ENCODE measurements at places on chromosomes 12 and 14.

GRCh38 chr12:124392667-124393413 is 97.9 kb downstream of the RFLNA start:
- DNase-seq, result no peak

GRCh38 chr12:68272732-68273131 is 19.3 kb upstream of the IL22 start:
- DNase-seq, result no peak

DNA sequence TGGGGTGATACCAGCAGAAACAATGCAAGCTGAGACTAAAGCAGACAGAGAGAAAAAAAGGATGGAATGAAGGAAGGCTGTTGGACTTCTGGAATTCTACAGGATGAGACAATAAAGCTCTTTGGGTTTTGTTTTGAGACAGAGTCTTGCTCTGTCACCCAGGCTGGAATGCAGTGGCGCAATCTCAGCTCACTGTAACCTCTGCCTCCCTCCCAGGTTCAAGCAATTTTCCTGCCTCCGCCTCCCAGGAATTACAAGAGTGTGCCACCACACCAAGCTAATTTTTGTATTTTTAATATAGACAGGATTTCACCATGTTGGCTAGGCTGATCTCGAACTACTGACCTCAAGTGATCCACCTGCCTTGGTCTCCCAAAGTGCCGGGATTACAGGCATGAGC is 115.4 kb downstream of the EXOC5 start:
- no peak for DNase-seq

DNA sequence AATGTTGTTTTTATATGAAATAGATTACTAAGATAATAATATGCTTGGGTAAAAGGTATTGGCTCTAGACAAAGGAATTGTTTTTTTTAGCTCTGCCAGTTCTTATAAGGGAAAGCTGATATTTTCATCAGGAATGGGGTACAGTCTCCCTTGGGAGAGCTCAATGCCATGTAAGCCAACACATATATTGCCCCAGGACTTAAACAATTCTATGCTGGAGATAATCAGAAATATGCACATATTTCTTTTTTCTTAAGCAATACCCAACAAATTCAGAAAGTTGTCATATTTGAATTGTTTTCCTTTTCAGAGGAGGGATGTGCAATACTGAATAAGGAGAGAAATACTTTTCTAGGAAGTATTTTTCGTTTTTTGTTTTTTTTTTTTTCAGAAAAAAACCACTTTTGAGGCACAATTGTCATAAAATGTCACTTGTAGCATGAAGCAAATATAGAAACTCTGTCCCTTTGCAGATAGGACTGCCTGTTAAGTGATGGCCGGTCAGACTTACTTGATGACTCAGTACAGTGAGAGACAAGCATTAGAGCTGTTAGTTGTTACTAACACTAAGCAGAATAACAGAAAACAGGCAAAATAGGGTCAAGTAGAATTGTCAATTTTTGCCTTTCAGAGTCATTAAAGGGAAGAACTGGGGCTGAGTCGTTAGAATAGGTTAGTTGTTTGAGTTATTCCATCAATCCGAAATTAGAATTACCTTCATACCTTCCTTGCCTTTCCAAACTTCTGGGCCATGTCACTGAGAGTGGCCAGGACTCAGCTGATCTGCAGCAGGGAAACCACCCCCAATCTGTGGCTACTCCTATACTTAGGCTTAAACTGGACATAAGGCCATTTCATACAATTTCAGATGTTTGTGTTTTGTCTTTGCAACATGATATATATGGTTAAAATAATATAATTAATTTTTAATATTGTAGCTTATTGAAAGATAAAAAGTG is 168.1 kb downstream of the SLC38A4 start:
- DNase-seq, result no peak

DNA sequence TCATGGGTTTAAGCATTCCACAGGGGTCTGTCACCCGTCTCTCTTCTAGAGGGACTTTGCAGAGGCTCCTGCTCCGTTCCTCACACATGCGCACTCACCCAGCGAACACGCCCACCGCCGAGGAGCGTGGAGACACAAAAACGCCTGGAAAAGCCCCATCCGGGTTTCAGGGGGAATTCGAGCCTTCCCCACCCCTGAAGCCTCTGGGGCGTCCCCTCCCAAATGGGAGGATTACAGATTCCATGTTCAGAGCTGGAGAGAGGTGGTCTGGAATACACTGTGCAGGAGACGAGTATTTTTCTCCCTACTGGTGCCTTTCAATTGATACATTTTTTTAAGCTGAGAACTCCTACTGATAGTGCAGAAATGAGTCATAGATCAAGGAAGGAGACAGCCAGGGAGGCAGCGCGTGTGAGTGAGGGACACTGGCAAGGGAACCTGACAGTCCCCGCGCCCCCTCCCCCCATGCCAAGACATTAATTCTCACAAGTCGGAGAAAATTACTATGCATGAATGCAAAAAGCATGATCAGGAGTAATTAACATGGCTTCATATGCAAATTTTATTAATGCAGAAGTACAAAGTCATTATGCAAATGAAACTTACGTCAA is 36.9 kb downstream of the BCL11B start:
- DNase-seq, result no peak

DNA sequence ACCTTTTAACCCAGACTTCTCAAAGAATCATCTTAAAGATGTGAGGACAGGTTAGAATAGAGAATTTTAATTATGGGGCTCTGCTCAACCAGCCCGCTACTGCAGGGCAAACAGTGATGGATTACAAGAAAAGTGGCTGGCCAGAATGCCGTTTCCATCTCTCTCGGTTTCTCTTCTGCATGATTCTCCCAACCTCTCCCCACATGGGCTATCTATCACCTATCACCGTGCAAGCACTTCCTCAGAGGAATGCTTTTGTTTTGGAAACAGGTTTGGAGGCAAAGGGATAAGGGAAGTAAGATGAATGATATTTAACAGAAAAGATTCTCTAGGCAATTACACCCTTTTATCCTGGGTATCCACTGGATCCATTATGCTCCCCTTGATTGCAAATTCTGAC is 37.4 kb upstream of the PHC1 start:
- no peak for DNase-seq

DNA sequence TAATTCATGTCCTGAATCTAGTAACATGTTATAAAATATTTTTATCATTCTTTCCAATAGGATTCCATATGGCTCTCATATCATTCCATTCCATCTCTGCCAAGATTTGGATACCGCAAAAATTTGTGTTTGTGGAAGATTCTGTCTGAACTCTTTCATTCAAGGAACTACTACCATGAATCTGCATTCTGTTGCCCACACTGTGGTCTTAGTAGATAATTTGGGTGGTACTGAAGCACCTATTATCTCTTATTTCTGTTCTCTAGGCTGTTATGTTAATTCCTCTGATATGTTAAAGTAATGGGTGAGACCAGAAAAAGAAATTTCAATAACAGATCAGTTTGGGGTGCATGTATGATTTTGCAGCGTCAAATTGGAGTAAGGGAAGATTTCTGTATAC is 6.2 kb downstream of the RPL36AL start:
- DNase-seq, result no peak

GRCh38 chr14:33911046-33911445 is 39.8 kb downstream of the EGLN3 start:
- DNase-seq, result no peak

- DNase-seq, result no peak
Observed at GRCh38 chr12:12167847-12168246, 97.1 kb downstream of the BCL2L14 start.

DNA sequence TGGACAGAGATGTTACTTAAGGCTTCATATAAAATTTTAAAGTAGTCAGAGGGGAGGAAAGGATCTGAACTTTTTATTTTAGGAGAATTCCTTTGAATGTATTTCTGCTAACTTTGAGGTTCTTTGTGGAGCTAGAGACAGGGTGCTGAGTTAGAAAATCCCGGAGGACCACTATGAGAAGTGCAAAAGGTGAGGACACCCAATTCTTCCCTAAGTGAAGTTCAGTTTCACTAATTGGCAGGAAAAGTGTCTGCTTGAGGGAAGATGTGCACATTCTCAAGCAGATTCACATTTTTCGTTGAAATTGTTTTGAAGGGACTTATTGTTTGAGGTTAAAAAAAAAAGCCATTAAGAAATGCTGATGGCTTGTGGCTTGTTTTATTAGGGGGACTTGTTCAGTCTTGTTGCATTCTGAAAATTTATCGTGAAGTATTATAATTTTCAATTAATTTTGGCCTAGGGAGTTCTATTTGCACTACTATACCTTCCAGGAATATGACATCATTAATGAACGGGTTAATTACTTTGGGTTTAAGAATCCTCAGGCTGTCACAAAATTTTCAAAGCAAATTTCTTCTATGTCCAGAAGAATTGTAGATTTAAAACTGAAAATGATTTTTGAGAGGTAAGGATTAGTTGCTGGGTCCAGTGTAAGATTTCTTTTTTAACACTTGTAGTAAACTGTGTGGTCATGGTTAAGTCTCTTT is 1.8 kb downstream of the PCNX1 start:
- no peak for DNase-seq

DNA sequence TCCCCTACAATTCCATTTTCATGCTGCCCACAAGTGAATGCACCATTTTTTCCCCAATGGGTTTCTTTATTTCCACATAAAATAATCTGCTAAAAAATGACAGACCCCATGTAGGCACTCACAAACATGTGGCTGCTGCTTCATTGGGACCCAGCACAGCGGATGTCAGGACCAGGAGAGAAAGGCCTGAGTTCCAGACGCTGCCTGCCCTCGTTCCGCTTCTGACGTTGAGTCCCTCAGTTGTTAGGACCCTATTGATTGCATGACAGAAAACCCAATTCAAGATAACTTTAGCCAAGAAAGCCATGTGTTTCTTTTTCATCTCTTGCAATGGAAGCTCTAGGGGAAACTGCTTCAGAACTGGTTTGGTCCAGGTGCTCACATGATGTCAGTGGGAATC is 34.6 kb downstream of the ADGRD1 start:
- DNase-seq, result no peak

DNA sequence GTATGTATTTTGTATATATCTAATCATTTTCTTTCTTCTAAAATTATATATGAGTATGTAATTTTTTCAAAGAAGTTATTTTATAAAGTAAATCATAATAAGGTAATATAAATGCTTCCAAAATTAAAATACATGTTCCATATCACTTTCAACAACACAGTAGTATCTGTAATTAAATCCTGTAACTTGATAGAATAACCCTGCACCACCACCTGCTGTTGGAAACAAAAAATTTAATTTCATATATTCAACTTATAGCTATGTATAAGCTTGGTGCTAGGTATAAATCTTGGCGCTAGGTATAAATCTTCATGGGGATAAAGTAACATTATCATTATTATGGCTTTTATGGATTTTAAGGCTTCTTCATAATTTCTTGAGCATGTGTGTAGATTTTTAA is 149.7 kb upstream of the DCN start:
- no peak for DNase-seq

DNA sequence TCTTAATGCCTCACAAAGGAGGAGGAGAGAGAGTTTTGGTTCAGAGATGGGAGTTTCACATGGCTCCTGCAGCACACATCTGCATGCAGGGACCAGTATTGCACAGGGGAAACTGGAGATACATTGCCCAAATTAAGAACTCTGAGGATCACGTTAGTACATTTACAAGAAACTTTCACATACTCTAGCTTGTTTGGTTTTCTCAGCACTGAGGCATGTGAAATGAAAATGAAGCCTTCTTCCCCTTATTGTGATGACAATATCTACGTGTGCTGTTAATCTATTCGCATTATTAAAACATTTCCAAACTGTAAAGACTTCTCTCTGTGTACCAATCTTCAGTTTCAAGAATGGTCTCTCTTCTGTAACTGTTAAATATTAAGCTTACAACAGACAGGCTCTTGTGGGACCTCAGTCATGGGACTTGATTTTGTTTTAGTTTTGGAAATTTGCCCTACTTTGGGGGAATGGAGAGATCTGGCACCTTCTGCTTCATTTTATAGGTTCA is 124.7 kb downstream of the DAAM1 start:
- no peak for DNase-seq

- DNase-seq, result no peak
Observed at GRCh38 chr14:102826751-102827675, 49.8 kb downstream of the TRAF3 start.

GRCh38 chr12:107144990-107145389 is 51.6 kb upstream of the CRY1 start:
- DNase-seq, result no peak

DNA sequence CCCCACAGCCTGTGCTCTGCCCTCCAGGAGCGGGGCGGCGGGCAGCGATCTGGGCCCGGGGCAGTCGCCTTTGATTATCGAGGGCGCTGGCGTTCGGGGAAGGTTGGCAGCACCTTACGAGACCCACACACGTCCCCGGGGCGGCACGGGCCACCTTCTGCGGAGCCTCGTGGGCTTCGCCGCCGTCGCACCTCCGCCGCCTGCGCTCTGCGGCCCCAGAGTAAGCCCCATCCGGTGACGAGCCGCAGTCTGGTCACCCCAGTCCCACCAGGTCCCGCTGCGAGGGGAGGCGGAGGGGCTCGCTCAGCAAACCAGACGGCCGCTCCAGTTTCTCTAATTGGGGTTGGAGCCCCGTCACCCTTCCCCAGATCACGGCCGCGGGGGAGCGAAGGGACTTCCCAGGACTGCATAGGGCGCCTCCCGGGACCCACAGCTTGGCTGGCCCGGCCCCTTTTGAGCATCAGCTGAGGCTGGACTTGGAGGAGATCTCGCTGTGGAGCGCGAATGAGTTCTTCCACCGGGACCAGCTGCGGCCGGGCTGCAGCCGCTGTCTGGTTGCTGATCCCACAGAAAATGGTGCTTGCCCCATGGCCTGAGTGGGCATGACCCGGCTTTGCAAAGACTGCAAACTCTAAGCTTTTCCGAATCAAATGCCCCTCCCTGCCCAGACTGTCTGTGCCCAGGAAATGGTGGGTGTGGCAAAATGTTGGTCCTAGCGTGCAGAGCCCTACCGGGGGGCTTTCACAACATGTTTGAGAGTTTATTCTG is 560 bp downstream of the LGALS3 start:
- DNase-seq, result peak; percentile 93

- DNase-seq, result no peak
Observed at GRCh38 chr12:58583529-58583928, 336.8 kb downstream of the LRIG3 start.

- DNase-seq, result no peak
Observed at GRCh38 chr12:9198012-9198411, 10.2 kb downstream of the PZP start.

DNA sequence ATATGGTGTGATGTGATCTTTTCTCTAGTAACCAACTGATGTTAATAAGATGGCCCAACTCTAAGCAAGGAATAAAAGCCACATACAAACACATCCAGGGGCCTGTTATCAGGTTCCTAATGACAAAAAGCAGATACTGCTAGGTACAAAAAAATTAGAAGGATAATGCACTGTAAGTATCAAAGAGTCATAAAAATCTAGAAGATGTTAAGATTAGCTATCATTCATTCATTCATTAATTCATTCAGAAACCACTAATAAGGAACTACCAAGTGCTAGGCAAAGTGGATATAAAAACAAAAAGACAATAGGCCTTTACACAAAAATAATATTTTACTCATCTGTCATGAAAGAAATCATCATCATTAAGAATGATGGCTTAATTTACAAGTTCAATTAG is 21.6 kb downstream of the ATF7 start:
- DNase-seq, result no peak

DNA sequence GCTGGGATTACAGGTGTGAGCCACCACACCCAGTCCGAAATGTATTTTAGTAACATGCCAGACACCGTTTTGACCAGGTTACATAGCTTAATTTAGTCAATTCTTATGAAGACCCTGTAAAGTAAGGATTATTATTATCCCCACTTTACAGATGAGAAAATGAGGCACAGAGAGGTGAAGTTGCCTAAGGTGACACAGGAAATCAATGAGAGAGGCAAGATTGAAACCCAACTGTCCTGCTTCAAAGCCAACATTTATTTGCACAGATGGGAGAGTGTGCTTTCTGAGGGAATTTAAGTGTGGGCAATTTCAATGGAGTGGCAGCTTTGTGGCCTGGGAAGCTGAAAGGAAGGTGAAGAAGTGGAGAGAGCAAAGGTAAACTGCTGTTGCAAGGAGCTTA is 19.1 kb upstream of the EPS8 start:
- no peak for DNase-seq

All from inflammatory macrophage treated with lipopolysaccharide for 4 hours (primary cell).